ENCODE measurements at places on chromosomes 12 and 14.
A peak's percentile ranks its signal among the peaks of the same experiment; 100 is the strongest.

- peak; percentile 43 for DNase-seq
These were observed 46.6 kb upstream of the PLEKHG6 start for GRCh38 chr12:6263931-6264330.

DNA sequence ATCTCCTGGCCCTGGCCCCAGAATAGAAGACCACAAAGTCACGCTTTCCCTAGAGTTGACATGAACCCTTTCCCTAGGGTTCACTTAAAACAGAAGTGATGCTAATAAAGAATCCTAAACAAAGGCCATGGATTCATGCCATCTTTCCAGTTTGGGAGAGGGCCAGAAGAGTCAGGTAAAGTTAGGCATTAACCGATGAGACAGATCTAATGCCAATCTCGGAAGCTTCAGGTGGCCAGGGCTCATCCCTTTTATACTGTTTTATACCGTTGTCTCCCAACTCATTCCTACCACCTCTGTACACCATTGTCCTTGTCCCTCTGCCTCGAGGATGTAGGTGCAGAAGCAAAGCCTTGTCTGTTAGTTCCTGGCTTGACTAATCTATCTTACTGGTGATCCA, 22.8 kb upstream of the ACTR10 start:
- no peak for DNase-seq

GRCh38 chr12:52057638-52058576, 6.7 kb downstream of the NR4A1 start:
- no peak for DNase-seq

DNA sequence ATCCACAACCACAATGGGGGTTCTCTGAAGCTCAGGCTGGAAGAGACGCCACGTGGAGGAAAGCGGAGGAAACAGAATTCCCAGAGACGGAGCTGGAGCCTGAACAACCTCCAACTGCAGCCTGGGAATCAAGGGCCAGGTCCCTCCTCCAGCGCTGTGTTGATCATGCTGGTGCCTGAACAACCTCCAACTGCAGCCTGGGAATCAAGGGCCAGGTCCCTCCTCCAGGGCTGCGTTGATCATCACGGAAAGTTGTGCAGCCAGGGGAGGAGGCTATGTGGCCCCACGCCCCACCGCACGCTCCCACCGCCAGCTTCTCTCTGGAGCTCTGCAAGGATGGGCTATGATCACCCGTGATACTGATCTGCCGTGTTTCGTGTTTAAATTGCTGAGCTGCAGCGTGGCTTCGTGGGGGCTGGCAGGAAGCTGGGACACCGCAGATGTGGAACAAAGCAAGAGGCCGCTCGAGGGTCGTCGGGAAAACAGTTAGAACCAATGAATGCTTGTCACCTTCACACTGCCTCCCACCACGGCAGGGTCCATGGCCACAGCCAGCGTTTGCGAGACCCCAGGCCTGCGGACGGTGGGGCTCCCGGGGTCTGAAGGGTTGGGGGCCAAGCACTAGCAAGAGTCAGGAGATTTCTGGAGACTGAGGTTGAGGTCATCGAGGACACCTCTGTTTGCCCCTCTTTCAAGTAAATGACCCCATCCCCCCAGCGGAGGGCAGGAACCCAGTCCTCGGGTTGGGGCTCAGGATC, 51.8 kb upstream of the FBRSL1 start:
- DNase-seq = no peak

DNA sequence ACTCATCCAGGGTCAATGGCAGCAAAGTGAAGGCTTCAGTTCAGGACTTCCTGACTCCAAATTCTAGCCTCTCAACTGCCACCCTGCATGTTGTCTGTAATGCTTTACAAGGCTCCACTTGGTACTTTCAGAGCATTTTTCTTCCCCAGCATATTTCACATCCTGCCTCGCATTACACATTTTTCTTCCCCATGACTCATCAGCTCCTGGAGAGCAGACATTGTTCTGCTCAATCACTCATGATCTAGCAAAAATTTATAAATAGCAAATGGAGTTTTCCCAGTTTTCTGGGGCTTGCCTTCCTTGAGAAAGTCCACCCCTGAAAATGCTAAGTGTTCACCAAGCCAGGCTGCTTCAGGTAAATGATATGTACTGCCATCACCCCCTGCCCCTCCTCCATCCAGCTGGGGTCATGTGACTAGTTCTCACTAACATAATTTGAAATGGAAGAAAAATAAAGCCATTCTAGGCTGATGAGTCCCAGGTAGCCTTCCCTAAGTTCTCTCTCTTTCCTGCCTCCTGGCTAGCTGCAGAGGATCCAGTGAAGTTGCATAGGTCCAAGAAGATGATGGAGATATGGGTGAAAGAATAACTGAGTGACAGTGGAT, 69.4 kb downstream of the ARMH4 start:
- DNase-seq = peak; percentile 23

- DNase-seq = peak; percentile 76
These were observed 8.5 kb upstream of the PTPRB start for GRCh38 chr12:70645494-70646317.

DNA sequence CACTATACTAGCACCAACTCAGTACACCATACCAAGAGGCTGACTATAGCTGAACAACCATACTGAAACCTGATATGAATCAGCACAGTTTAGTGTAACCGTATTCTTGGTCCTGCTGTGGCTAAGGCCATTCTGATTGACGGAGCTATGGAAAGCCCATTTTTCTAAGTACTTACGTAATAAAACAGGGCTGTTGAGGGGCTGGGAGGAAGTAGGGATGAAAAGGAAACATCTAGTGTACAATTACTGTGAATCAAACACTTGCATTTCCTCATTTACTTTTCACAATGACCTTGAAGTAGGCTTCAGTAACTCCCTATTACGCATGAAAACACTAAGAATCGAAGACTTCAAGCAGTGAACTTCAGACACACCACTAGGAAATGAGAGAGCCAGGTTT, 198.2 kb downstream of the BTG1 start:
- DNase-seq = no peak

DNA sequence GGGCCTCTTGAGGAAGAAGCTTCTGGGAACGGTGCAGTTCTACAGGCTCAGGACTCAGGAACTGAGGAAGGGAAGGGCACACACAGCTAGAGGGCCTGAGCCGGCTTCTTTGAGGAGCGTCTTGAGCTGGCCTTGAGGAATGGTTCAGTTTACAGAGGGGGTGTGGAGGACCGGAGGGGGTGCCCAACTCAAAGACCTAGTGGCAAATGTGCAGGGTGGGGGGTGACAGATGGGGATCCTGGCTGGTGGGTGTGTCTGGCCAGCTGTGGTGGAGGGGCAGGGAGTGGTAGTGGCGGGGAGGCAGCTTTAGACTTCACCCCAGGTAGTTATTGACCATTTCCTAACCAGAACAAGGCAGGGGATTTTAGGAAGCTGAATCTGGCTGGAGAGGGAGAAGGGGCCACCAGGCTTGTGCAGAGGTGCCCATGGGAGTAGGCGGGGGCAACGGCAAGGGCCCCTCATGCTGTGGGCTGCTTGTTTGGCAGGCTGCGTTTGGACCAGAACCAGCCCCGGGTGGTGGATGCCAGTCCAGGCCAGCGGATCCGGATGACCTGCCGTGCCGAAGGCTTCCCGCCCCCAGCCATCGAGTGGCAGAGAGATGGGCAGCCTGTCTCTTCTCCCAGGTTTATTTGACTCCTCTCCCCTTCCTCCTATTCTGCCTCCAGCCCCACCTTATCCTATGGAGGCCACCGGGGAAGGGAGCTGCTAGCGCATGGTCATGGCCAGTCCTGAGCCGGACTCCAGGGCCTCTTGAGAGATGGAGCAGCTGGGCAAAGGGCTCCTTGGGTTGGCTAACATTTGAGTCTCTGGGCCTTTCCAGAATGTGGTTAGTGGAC, 27.8 kb downstream of the PAPLN start:
- no peak for DNase-seq

DNA sequence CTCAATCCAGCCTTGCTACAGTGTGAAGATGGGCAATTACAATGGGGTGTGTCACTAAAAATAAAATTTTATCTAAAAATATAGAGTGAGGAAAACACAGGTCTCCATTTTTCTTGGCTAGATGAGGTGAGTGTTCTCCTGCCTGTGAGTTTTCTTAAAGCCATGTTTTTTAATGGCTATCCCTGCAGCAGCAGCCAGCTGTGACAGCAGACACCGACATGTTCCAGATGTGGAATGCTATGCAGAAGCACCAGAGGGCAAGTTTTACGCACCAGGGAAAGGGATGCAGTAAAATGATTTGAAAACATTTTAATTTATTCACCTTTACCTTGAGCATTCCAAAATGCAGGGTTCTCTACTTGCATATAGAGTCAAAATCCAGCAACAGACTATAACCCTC, 577.0 kb upstream of the STXBP6 start:
- no peak for DNase-seq

DNA sequence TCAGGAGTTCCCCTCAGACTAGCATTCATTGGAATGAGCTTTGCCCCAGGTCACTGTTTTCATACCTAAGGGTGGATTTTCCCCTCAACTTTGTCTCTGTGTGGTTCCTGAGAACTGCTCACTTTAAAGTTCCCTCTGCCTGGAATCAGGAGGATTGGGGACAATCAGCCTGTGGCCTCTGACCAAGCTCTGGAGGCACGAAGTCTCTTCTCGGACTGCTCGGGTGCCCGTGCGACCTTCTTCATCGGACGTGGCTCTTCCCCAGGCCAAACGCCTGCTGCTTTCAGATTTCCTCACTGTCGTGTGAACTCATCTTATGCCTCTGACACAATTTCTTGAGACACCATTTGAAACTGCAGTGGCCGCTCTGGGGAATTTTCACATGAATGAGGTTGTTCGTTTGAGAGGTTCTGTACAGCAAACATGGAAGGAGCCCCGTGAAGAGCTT, 153.7 kb upstream of the PZP start:
- DNase-seq = no peak
